ENCODE measurements at places on chromosomes 1 and 21.

- no peak for DNase-seq
Measured at GRCh38 chr1:214329470-214330220, 48.7 kb downstream of the SMYD2 start.

DNA sequence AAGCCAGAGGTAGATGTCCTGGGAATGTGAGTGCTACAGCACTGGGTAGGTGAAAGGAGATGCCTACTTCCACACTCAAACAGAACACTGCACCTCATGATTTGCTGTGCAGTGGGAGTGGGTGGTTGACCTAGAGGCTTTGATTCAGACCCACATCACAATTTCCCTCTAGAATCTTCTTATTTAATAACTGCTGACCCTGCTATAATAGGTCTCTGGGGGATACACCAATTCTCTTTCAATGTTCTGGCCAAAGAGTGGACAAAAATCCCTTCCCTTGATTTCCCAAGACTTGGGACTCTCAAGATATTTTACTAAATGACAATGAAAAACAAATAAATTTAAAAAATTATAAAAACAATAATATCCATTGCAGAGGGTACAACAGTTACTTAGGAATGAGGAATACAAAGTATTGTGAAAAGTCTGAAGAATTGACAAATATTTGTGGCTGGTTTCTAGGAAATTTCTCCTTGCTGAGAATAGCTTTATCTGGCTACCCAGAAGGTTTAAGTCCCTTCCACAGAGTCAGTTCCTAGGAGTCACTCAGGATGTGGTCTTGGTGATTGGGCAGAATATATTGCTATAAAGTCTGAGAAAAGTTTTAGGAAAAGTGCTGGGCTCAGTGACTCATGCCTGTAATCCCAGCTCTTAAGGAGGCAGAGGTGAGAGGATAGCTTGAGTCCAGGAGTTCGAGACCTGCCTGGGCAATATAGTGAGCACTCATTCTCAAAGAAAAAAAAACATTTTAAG is 2.4 kb upstream of the FCGR2A start:
- no peak for DNase-seq

- no peak for DNase-seq
Measured at GRCh38 chr1:23634840-23635651, 56.6 kb upstream of the RPL11 start.

DNA sequence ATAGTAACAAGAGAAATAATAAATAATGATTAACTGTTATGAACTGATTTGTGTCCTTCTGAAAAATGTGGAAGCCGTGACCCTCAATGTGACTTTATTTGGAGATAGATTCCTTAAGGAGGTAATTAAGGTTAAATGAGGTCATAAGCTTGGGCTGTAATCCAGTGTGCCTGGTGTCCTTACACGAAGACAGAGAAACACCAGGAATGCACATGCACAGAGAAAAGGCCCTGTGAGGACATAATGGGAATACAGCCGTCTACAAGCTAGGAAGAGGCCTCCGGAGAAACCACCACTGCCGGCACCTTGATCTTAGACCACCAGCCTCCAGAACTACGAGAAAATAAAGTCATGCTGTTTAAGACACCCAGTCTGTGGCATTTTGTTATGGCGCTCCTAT is 215.9 kb downstream of the NEGR1 start:
- DNase-seq = no peak

- no peak for DNase-seq
Measured at GRCh38 chr1:176338877-176339276, 124.1 kb upstream of the PAPPA2 start.

GRCh38 chr1:219383281-219383680 is 209.6 kb downstream of the LYPLAL1 start:
- DNase-seq = no peak

DNA sequence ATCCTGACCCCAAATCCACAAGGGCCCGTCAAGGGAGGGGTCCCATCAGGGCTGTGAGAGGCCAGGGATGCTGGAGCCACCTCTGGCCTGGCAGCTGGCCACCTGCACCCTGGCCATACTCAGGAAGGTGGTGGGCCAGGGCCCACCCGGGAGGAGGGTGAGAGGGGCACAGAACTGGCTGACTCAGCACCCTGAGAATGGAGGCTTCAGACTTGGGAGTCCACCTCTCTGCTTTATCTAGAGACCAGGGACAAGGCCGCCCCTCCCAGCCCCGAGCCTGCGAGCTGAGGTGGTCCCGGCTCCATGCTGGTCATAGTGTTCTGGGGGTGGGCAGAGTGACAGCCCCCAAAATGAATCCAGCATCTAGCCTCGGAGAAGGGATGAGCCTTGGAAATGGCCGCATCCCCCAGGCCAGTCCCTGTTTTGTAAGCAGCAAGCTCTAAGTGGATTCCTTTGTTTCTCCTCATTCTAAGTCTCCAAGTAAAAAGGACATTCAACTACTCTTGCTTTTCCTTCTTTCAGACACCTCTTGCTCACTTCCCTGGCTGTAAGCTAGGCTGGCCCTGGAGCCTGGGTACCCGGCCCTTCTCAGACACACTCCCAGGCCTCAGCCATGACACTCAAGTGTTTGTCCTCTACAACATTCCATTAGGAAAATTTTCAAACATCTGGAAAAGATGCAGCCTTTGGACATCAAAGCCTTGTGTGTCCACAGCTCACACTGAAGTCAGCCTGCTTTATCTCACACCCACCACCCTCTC is 12.3 kb downstream of the WNT3A start:
- DNase-seq = no peak

DNA sequence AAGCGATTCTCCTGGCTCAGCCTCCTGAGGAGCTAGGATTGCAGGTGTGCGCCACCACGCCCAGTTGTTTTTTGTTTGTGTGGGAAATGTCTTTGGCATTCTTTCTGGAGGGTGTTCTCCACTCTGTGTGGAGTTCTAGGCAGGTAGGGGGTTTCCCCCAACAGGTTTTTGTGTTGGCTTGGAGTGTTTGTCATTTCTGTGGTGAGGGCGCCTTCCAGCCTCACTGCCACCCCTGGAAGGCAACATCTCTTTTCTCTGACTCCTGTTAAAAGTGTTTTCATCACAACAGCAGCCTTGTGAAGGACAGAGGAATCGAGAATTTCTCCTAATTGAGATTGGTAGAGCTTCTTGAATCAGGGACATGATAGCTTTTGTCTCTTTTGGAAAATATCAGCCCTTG is 69.7 kb downstream of the PRKCZ start:
- DNase-seq = no peak

GRCh38 chr1:21861602-21862429 is 49.8 kb downstream of the LDLRAD2 start:
- DNase-seq = no peak

- DNase-seq = peak; percentile 13
Measured at GRCh38 chr1:230917284-230918135, 49.2 kb upstream of the C1orf198 start.

DNA sequence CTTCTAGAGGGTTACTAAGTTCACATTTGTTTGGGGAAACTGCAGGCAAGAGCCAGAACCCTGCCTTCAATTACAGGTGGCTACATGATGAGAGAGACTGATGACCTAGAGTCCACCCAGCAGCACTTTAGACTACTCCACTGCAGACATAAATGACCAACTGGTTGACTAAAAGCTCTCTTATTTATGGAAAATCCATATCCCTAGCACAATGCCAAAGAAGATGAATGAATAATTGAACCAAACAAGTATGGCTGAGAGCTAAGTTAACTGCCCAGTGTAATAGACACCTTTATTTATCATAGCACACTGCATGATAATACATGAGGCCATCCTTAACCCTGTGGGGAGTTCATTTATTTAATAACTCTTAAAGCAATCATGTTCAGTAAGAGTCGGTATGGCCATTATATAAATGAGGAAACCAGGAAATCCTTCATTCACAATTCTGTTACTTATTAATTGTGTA is 60.4 kb downstream of the IL12RB2 start:
- DNase-seq = no peak

DNA sequence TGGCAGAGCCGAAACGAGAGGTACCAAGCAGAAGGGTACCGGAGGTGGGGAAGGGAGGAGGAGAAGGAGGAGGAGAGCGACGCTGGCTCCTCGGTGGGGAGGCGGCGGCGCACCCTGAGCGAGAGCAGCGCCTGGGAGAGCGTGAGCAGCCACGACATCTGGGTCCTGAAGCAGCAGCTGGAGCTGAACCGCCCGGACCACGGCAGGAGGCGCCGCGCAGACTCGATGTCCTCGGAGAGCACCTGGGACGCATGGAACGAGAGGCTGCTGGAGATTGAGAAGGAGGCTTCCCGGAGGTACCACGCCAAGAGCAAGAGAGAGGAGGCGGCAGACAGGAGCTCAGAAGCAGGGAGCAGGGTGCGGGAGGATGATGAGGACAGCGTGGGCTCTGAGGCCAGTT is 32.4 kb downstream of the STYXL2 start:
- no peak for DNase-seq

DNA sequence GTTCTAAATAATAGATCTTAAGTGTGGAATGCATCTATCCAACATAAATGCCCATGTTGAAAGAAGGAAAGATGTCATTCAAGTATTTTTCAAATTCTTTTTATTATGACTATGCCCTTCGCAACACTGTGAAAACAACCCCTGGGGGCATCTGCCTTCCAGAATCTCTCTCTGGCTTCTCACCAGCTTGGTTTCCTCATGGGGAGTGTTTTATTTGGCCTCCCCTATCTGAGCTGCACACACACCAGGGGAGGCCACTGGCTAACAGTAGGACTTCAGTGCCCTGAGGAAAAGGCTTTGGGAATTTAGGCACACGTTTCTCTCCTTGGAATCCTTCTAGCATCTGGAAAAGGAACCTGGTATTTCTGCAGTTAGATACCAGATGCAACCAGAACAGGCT is 130.6 kb downstream of the EDEM3 start:
- no peak for DNase-seq

- DNase-seq = no peak
Measured at GRCh38 chr1:34898330-34898761, 31.1 kb downstream of the DLGAP3 start.

GRCh38 chr1:53085405-53085804 is 23.4 kb downstream of the PODN start:
- DNase-seq = no peak

GRCh38 chr21:45279446-45280177 is 8.1 kb downstream of the POFUT2 start:
- no peak for DNase-seq

GRCh38 chr1:164564378-164564777 is 5.4 kb downstream of the PBX1 start:
- DNase-seq = no peak

- DNase-seq = no peak
Measured at GRCh38 chr1:17922833-17923232, 167.7 kb downstream of the ACTL8 start.

- DNase-seq = no peak
Measured at GRCh38 chr1:207672522-207673130, 27.7 kb downstream of the CR1L start.

- DNase-seq = no peak
Measured at GRCh38 chr1:151594143-151594625, 17.7 kb upstream of the SNX27 start.

DNA sequence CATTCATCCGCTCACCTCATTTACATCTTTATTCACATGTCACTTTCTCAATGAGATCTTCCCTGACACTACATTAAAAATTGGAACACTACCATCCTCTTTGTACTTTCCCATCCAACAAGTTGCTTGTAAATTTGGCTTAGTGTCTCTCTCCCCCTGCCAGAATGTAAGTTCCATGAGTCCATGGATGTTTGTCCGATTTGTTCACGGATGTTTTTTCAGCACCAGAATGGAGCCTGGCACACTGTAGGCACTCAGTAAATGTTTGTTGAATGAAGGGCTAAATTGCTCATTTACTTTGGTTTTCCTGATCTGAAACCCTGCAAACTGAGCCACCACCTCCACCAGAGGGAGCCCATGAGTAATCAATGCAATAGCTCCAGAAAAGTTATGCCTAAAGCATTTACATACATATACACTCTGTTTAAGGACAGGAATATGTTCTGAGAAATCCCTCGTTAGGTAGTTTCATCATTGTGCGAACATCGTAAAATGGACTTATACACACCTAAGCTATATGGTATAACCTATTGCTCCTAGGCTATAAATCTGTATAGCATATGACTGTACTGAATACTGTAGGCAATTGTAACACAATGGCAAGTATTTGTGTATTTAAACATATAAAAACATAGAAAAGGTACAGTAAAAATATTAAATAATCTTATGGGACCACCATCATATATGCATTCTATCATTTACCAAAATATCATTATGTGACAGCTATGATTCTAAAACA is 2.8 kb upstream of the EYA3 start:
- no peak for DNase-seq

DNA sequence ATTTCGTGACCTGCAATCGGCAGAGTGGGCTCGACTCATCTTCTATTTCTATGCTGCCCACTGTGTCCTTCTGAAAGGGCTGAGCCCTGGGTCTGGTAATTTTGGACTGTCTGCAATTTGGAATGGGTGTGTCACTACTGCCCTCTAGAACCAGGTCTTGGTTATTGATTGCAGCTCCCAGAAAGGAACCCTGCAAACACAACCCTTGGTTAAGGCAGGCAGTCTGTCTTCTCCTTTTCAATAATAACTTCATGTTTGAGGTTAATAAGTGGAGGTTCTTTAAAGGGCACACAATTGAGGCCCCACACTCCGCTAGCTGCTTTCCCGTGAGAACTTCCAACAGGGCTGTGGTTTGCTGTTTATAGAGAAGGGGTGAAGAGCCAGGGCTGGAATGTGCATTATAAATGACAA is 79.9 kb upstream of the LYST start:
- no peak for DNase-seq

DNA sequence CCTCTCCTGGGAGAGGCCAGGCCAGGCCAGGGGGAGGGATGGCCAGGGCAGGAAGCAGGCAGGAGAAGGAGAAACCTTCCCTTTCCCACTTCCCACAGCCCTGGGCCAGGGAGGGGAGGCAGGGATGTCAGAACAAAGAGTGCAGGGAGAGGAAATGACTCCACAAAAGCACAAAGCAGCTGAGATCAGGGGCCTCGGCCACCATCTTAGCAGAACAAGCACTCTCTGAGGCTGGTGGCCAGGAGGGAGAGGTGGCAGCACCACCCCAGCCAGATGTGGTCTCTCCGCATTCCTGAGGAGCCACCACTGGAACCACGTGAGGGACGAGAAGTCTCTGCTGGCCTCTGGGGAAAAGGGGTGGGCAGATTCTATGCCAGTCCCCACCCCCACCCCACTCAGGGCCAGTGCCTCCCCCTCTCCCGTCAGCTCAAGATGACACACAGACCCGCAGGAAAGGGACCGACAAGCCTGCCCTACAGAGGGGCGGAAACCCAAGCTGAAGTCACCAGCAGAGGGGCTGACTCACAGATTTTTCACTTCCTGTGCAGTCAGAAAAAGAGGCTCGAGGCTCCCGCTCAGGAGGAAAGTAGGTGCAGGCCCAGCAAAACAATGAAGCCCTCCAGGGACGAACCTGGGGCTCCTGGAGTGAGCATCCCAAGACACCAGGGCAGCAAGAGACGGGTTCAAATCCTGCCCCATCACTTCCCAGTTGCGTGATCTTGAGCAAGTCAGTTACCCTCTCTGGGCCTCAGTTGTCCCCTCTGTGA is 24.1 kb upstream of the ALDH4A1 start:
- DNase-seq = peak; percentile 97

GRCh38 chr1:28416509-28417194 is 47.1 kb downstream of the PHACTR4 start:
- no peak for DNase-seq

GRCh38 chr1:201016943-201017827 is 6.3 kb downstream of the KIF21B start:
- no peak for DNase-seq

GRCh38 chr1:186375929-186376319 is 286 bp downstream of the ODR4 start:
- DNase-seq = no peak

GRCh38 chr1:93349231-93350135 is 3.8 kb downstream of the DR1 start:
- DNase-seq = no peak
